Spinal cord (tissue), 10 donors: ENCODE measurements at places on chromosomes 3 and 15.

DNA sequence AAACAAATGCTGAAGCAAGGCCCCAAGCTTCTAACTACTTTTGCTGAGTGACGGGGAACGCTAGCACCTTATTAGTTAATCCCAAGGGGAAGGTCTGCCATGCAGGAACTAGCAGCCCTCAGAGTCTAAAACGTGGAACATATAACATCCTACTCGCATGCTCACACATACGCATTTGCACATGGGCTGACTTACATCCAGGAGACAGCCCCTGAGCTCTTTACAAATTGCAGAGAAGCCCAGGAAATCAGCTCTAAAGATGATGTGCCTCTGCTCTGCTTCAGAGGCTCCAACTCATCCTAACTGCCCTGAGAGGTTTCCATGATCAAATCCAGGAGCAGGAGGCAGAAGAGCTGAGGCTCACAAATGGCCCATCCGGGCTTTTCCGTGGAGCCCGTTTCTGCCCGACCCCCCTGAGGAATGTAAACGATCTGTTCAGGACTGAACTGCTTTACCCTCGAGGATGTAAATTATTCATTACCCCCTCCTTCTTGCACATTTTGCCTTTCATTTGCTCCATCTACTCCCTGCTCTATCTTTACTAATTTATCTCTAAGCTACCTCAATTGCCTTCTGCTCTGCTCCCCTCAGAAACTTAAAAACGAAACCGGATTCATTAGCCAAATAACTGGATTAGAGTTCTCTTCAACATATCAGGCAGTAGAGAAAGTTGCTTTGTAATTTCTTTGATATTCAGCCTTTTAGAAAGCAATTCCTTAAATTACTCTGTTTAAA lies 141.9 kb upstream of the CCDC54 start:
- peaks cover 2% of the 10 kb centered on the region for H3K4me1 ChIP-seq
- H3K27me3 ChIP-seq: peaks cover 2% of the 10 kb centered on the region
- peak overlapping the region; percentile 58 for H3K27ac ChIP-seq

GRCh38 chr15:70447928-70448698 lies 315.2 kb downstream of the UACA start:
- H3K36me3 ChIP-seq: no peaks in the 10 kb centered on the region
- no peak for DNase-seq
- peak overlapping the region; percentile 75 for H3K27ac ChIP-seq
- H3K27me3 ChIP-seq: peaks cover 15% of the 10 kb centered on the region
- H3K4me1 ChIP-seq: peaks cover 18% of the 10 kb centered on the region

- H3K36me3 ChIP-seq: no peaks in the 10 kb centered on the region
- DNase-seq: no peak
- peaks cover 5% of the 10 kb centered on the region for H3K4me1 ChIP-seq
- no peaks in the 10 kb centered on the region for H3K27me3 ChIP-seq
- H3K27ac ChIP-seq: no peak overlapping the region
Measured at GRCh38 chr3:140442621-140443020, 235.2 kb upstream of the TRIM42 start.

DNA sequence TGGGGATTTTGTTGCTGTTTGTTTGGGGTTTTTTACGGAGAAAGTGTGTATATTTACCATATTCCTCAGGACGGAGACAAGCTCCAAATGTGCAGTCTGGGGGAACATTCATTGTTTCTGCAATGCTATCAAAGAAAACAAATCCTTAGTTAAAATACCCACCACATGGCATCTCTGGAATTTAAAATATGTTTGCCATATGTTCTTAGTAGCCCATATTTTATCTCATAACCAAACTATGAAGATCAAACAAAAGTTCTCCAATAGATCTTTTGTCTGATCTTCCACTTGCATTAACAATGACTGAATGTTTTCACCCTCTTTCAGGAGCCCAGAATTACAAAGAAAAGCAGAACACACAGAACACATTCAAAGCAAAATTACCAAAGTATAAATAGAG lies 35.3 kb downstream of the EFHB start:
- H3K27ac ChIP-seq: no peak overlapping the region
- DNase-seq: peak; percentile 35
- H3K4me1 ChIP-seq: no peaks in the 10 kb centered on the region
- H3K27me3 ChIP-seq: no peaks in the 10 kb centered on the region

GRCh38 chr3:123419181-123419849 lies 29.6 kb downstream of the ADCY5 start:
- no peak for DNase-seq
- peaks cover 3% of the 10 kb centered on the region for H3K36me3 ChIP-seq
- peaks cover 53% of the 10 kb centered on the region for H3K4me1 ChIP-seq
- no peak overlapping the region for H3K4me3 ChIP-seq

GRCh38 chr3:60456180-60456579 lies 795.1 kb downstream of the FHIT start:
- DNase-seq: no peak
- no peaks in the 10 kb centered on the region for H3K27me3 ChIP-seq
- H3K36me3 ChIP-seq: no peaks in the 10 kb centered on the region

GRCh38 chr15:41291065-41291631 lies 41.2 kb downstream of the OIP5 start:
- no peak overlapping the region for H3K4me3 ChIP-seq
- no peak overlapping the region for H3K27ac ChIP-seq
- peaks cover 50% of the 10 kb centered on the region for H3K36me3 ChIP-seq
- DNase-seq: no peak
- H3K27me3 ChIP-seq: no peaks in the 10 kb centered on the region

DNA sequence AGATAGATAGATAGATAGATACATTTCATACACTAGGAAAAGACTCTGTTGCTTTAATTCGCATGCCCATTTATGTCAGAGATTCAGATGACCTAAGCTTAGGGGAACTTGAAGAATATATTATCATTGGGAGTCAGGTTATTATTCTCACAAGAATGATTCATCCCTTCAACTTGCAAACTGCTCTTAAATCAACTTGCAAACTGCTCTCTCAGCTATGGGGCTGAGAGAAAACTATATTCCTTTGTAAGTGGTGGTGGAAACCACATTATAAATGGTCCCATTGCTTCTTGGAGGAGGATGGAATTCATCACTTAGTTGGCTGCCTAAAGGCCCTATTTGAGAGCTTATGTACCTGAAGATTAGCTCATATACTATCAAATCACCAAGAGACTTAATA lies 160.9 kb upstream of the STAC start:
- H3K27ac ChIP-seq: no peak overlapping the region
- H3K4me1 ChIP-seq: no peaks in the 10 kb centered on the region
- DNase-seq: no peak
- H3K4me3 ChIP-seq: no peak overlapping the region
- no peaks in the 10 kb centered on the region for H3K27me3 ChIP-seq

- no peaks in the 10 kb centered on the region for H3K27me3 ChIP-seq
- peaks cover 41% of the 10 kb centered on the region for H3K4me1 ChIP-seq
- H3K36me3 ChIP-seq: no peaks in the 10 kb centered on the region
- H3K27ac ChIP-seq: no peak overlapping the region
Measured at GRCh38 chr15:78069052-78069414, 8.5 kb downstream of the TBC1D2B start.

GRCh38 chr3:39848365-39848764 lies 39.0 kb downstream of the MYRIP start:
- no peaks in the 10 kb centered on the region for H3K36me3 ChIP-seq
- no peak for DNase-seq
- no peak overlapping the region for H3K27ac ChIP-seq
- H3K4me1 ChIP-seq: no peaks in the 10 kb centered on the region

- no peak overlapping the region for H3K27ac ChIP-seq
- no peaks in the 10 kb centered on the region for H3K27me3 ChIP-seq
- H3K36me3 ChIP-seq: no peaks in the 10 kb centered on the region
- DNase-seq: no peak
- H3K4me1 ChIP-seq: peaks cover 3% of the 10 kb centered on the region
- no peak overlapping the region for H3K4me3 ChIP-seq
Measured at GRCh38 chr15:25619076-25619475, 180.3 kb upstream of the UBE3A start.

DNA sequence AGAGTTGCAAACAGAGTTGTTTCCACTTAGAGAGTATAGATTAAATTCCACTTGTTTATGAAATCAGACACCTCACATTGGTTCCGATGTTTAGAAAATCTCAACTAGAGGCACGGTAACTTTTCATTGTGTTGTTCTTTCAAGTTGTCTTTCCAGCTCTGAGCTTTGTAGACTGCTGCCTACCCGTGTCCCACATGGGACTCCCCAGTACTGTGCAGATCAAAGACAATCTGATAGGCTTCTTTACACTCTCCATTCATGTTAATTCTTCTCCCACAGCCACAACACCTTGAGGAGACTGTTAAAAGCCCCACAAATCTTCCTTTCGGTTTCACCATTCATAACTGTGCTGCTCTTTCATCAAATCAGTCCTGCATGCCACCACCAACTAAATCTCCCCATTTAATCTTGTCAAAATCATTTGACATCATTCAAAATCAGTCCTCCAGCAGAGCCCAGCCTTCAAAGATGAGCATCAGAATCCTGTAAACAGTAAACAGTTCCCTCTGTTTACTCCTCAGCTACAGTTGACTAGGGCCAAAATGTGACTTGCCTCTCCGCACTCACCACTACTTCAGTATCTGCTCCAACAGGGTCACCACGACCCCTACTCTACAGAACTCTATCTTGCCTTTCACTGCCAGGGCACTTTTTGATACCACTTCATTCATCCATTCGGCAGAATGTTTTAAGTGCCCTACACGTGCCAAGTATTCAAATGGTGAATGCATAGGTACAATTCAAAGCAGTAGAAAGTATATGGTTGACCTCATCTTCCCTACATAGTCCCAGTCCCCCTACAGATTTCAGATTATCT lies 8.3 kb downstream of the ANXA2 start:
- peaks cover 17% of the 10 kb centered on the region for H3K4me1 ChIP-seq
- H3K36me3 ChIP-seq: no peaks in the 10 kb centered on the region
- peak overlapping the region; percentile 36 for H3K27ac ChIP-seq
- no peaks in the 10 kb centered on the region for H3K27me3 ChIP-seq
- H3K4me3 ChIP-seq: no peak overlapping the region
- no peak for DNase-seq

- no peak overlapping the region for H3K4me3 ChIP-seq
- DNase-seq: no peak
- no peaks in the 10 kb centered on the region for H3K36me3 ChIP-seq
- no peaks in the 10 kb centered on the region for H3K27me3 ChIP-seq
Measured at GRCh38 chr3:33331414-33331813, 54.2 kb downstream of the FBXL2 start.

GRCh38 chr3:62600033-62600432 lies 226.7 kb upstream of the FEZF2 start:
- H3K27me3 ChIP-seq: no peaks in the 10 kb centered on the region
- DNase-seq: no peak
- H3K4me1 ChIP-seq: no peaks in the 10 kb centered on the region
- no peak overlapping the region for H3K27ac ChIP-seq
- no peak overlapping the region for H3K4me3 ChIP-seq
- no peaks in the 10 kb centered on the region for H3K36me3 ChIP-seq

- peaks cover 12% of the 10 kb centered on the region for H3K27me3 ChIP-seq
- no peak for DNase-seq
- peak overlapping the region; percentile 68 for H3K4me3 ChIP-seq
- peaks cover 32% of the 10 kb centered on the region for H3K4me1 ChIP-seq
- H3K36me3 ChIP-seq: no peaks in the 10 kb centered on the region
Measured at GRCh38 chr3:16512435-16513140, 911 bp downstream of the RFTN1 start.

- no peak overlapping the region for H3K27ac ChIP-seq
- H3K4me1 ChIP-seq: peaks cover 4% of the 10 kb centered on the region
- no peak overlapping the region for H3K4me3 ChIP-seq
- H3K27me3 ChIP-seq: no peaks in the 10 kb centered on the region
Measured at GRCh38 chr3:8253201-8253600, 248.4 kb upstream of the LMCD1 start.

GRCh38 chr3:195213639-195214315 lies 57.2 kb downstream of the XXYLT1 start:
- H3K36me3 ChIP-seq: peaks cover 3% of the 10 kb centered on the region
- no peak overlapping the region for H3K27ac ChIP-seq
- H3K4me3 ChIP-seq: no peak overlapping the region
- no peak for DNase-seq
- H3K4me1 ChIP-seq: peaks cover 20% of the 10 kb centered on the region
- no peaks in the 10 kb centered on the region for H3K27me3 ChIP-seq

DNA sequence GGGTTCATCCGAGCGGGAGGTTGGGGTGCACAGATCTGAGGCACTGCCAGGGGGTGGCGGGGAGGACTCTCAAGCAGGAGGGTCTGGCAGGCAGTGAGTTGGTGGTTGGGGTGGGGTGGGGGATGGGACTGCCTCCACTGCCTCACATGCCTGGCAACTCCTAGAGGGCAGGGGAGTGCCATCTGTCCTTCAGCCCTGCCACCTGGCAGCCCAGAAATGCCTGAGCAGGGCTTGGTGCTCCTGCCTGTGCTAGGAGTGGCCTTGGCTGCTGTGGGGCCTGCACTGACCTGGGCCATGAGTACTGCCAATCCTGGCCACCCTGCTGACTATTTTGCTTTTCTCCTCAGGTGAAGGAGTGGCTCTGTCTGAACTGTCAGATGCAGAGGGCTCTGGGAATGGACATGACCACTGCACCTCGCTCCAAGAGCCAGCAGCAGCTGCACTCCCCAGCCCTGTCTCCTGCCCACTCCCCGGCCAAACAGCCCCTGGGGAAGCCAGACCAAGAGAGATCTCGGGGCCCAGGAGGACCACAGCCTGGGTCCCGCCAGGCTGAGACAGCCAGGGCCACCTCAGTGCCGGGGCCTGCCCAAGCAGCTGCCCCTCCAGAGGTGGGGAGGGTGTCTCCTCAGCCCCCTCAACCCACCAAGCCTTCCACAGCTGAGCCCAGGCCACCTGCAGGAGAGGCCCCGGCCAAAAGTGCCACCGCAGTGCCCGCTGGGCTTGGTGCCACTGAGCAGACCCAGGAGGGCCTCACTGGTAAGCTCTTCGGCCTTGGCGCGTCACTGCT lies 32.0 kb upstream of the APEH start:
- DNase-seq: no peak
- no peak overlapping the region for H3K4me3 ChIP-seq
- no peaks in the 10 kb centered on the region for H3K27me3 ChIP-seq
- H3K36me3 ChIP-seq: peaks cover 54% of the 10 kb centered on the region

DNA sequence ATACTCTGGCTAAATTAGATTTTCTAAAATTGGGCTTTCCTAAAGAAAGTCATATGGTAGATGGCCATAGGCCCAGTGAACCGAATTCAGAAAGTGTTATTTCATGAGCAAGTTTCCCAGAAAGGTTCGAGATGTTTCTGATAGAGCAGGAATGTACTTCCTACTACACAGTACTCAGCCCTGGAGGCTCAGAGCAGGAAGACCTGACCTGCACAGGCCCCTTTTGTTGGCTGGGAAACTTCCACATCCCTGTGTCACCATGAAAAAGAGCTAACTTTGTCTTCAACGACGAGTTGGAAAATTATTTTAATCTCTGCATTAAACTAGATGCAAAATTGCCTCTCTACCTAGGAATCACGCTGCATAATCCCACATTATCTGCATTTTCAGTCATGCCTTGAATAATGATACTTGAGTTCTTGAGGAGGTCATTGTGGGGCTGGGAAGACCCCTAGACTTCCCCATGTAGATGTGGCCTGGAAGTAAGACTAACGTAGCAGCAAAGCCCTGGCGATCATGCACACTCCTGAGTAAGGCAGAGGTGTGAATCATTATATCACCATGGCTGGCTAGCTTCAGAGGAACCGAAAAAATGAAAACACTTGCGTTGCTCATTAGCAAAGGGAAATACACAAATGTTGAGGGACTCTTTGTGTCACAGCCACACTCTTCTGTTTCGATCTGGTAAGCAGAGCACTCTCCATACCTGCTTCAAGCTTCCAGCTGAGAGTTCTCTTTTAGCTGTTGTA lies 47.1 kb downstream of the CMTM7 start:
- no peak for DNase-seq
- no peaks in the 10 kb centered on the region for H3K4me1 ChIP-seq
- H3K4me3 ChIP-seq: no peak overlapping the region
- no peak overlapping the region for H3K27ac ChIP-seq

- H3K27ac ChIP-seq: no peak overlapping the region
- no peak overlapping the region for H3K4me3 ChIP-seq
- peak; percentile 72 for DNase-seq
- peaks cover 11% of the 10 kb centered on the region for H3K36me3 ChIP-seq
- no peaks in the 10 kb centered on the region for H3K27me3 ChIP-seq
Measured at GRCh38 chr3:124413989-124414598, 316.2 kb upstream of the UMPS start.
